Ovary (tissue), 10 donors: ENCODE measurements at places on chromosomes 4 and X. TPM values are rescaled to one million over a fixed set of nuclear protein-coding genes. Genes with fewer than 3 reads are reported as not detected.

GRCh38 chrX:133375615-133376340 lies 39.5 kb downstream of the GPC4 start:
- no peak for DNase-seq
- H3K27me3 ChIP-seq = no peaks in the 10 kb centered on the region
- H3K36me3 ChIP-seq = no peaks in the 10 kb centered on the region
- H3K4me3 ChIP-seq = no peak overlapping the region
- no peaks in the 10 kb centered on the region for H3K4me1 ChIP-seq

The SYTL5 gene
- 0.24 TPM for total RNA-seq

The NAP1L2 gene
- total RNA-seq = 2.7 TPM

The JCHAIN gene
- total RNA-seq = 9.1 TPM

The TSPAN5 gene
- 58.8 TPM for total RNA-seq

- no peak overlapping the region for H3K27ac ChIP-seq
- no peak overlapping the region for H3K4me3 ChIP-seq
- DNase-seq = no peak
- H3K4me1 ChIP-seq = no peaks in the 10 kb centered on the region
- H3K27me3 ChIP-seq = no peaks in the 10 kb centered on the region
Measured at GRCh38 chrX:142711796-142712290, 313.9 kb upstream of the SPANXN4 start.

- H3K27ac ChIP-seq = no peak overlapping the region
- no peaks in the 10 kb centered on the region for H3K36me3 ChIP-seq
- H3K27me3 ChIP-seq = no peaks in the 10 kb centered on the region
Measured at GRCh38 chr4:125750828-125751466, 436.2 kb downstream of the FAT4 start.

GRCh38 chr4:153522802-153523094 lies 56.6 kb downstream of the TMEM131L start:
- H3K27me3 ChIP-seq = no peaks in the 10 kb centered on the region
- H3K4me1 ChIP-seq = peaks cover 17% of the 10 kb centered on the region
- H3K27ac ChIP-seq = no peak overlapping the region
- no peaks in the 10 kb centered on the region for H3K36me3 ChIP-seq

The RAI2 gene
- total RNA-seq = 72.9 TPM

DNA sequence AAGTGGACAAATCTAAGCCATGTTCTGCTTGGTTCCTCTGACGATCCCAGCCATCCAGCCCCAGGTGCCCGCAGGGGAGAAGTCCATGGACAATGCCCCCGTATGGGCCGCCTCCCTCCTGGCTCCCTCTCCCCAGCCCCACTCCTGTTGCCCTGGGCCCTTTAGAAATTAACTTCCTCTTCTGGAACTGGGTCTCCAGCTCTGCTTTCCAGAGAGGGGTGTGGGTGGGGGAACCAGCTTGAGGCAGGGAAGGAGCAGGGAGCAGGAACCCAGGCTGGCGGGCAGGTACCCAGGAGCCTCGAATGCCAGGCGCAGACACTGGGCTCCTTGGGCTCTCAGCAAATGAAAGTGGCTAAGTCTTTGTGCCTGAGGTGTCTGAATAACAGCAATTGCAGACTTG lies 12.7 kb upstream of the ABLIM2 start:
- H3K36me3 ChIP-seq = no peaks in the 10 kb centered on the region
- H3K4me3 ChIP-seq = no peak overlapping the region

GRCh38 chr4:155624478-155624877 lies 42.2 kb upstream of the GUCY1A1 start:
- no peak overlapping the region for H3K27ac ChIP-seq
- DNase-seq = no peak
- H3K27me3 ChIP-seq = no peaks in the 10 kb centered on the region
- H3K4me1 ChIP-seq = no peaks in the 10 kb centered on the region
- no peaks in the 10 kb centered on the region for H3K36me3 ChIP-seq

GRCh38 chr4:151673908-151674520 lies 86.8 kb downstream of the GATB start:
- H3K4me3 ChIP-seq = peak overlapping the region; percentile 27
- H3K36me3 ChIP-seq = no peaks in the 10 kb centered on the region
- DNase-seq = no peak
- peak overlapping the region; percentile 65 for H3K27ac ChIP-seq
- H3K27me3 ChIP-seq = no peaks in the 10 kb centered on the region
- peaks cover 5% of the 10 kb centered on the region for H3K4me1 ChIP-seq

The GAGE12E gene
- not detected for total RNA-seq

- H3K36me3 ChIP-seq = no peaks in the 10 kb centered on the region
- no peak overlapping the region for H3K27ac ChIP-seq
- H3K4me1 ChIP-seq = no peaks in the 10 kb centered on the region
- H3K27me3 ChIP-seq = no peaks in the 10 kb centered on the region
- DNase-seq = no peak
Measured at GRCh38 chr4:112944006-112944405, 105.4 kb upstream of the ANK2 start.

DNA sequence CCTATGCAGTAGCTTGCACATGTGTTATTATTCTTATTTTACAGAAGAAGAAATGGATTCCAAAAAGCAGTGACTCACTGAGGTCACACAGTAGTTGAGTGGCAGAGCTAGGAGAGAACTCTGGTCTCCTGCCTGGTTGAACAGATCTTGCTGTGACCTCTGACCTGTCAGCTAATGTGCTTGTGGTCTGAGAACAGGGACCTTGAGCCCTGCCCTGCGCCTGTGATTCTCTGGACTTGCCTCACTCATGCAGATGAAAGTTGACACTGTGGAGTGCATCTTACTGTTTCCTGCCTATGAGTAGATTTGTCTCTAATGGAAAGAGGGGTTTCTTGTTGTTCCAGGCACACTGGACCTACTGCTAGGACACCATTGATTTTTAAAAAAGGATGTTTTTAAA lies 32.3 kb downstream of the ETNPPL start:
- H3K4me1 ChIP-seq = no peaks in the 10 kb centered on the region
- H3K4me3 ChIP-seq = no peak overlapping the region
- H3K27ac ChIP-seq = no peak overlapping the region
- no peak for DNase-seq

GRCh38 chr4:67556436-67556835 lies 2.1 kb upstream of the STAP1 start:
- H3K4me3 ChIP-seq = no peak overlapping the region
- H3K36me3 ChIP-seq = no peaks in the 10 kb centered on the region
- no peak for DNase-seq
- H3K27ac ChIP-seq = no peak overlapping the region
